H9 (cell line): ENCODE measurements at places on chromosomes 5 and 9.
A peak's percentile ranks its signal among the peaks of the same experiment; 100 is the strongest.

GRCh38 chr5:80109646-80110478, 74.7 kb downstream of the THBS4 start:
- peak; percentile 50 for DNase-seq

DNA sequence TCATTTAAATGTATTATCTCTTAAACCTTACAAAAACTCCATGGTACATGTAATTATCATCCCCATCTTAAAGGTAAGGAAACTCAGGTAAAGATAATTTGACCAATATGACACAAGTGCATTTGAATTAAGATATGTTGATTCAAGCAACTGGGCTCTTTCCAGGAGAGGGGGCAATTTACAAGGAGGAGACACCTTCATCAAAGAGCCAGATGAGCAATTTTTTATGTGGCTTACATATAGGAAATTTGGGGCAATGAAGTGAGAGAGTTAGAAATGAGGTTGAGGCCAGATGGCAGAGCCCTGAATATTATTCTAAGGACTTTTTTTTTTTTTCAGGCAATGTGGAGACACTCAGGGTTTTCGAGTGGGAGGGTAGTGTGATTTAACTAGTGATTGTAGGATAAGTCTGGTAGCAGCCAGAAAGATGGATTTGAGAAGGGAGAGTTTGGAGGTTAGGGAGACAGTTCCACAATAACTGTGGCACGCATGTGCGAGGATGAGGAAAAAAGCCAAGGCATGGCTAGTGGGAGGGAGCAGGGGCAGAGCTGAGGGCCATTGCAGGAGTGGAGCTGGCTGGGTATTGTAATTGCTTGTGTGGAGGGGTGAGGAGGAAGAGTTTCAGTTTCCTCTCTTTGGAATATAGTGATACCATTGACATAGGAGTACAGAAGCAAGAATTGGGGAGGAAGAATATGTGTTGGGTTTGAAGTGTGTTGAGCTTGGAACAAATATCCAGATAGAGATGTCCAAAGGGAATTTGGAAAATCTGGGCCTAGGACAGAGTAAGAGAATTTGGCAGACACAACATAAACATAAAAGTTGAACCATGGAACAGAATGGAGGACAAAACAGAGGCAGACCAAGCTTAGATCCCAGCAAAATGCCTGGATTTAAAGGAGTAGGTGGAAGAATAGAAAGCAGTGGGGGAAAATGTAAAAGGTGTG, 72.0 kb downstream of the ACTBL2 start:
- DNase-seq: no peak

DNA sequence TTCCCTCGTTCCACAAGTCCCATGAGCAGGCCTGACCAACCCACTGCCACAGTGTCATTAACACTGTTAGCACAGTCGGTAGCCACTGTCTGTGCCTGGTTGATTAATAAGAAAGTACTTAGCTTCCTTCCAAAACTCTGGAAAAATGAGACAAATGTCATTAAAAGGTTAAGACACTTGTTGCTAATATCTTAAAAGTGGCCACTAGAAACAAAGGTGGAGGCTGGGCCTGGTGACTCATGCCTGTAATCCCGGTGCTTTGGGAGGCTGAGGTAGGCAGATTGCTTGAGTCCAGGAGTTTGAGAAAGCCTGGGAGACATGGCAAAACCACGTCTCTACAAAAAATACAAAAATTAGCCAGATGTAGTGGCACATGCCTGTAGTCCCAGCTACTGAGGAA, 194.0 kb downstream of the PDZD2 start:
- no peak for DNase-seq

DNA sequence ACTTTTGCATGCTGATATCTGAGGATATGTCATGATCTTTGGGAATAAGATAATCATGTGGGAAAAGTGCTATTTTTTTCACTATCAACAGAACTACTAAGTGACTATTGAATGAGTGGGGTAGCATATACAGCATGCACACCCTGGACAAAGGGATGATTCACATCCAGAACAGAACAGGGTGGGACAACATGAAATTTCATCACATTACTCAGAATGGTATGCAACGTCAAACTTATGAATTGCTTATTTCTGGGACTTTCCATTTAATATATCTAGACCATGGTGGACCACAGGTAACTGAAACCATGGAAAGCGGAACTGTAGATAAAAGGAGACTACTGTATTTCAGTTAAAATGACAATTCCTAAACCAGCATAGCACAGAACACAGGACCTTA, 370.0 kb downstream of the HINT1 start:
- no peak for DNase-seq

- peak; percentile 88 for DNase-seq
These were observed 289.7 kb upstream of the SEMA6A start for GRCh38 chr5:116864157-116864837.

DNA sequence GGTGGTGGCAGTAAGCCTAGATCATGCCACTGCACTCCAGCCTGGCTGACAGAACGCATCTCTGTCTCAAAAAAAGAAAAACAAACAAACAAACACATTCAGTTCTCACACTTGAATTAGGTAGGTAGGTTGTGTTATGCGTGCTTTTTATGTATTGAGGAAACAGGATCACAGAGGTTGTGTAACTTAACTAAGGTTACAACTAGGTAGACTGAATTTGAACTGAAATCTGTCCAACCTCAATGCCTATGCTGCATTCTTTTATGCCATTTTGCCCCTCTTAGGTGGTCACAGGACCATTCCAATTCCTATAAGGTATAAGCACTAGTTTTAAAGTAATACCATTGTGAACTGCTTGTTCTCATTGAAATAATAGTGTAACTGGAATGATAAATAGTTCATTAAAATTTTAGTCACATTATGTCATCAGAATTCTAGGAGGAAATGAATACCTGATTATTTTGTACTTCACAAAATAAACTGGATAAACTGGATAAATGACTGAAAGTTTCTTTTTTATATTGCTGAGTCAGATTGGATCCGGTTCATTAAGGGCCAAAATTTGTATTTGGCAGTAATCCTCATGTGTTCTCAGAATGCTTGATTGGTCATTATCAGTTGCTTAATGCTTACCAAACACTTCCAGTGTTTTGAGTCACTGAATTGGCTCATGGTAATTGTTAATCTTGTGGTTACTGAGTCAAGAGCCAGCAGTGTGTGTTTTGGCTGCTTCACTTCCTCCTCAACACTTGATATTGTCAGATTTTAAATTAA, 7.1 kb downstream of the UBAP1 start:
- DNase-seq: no peak

DNA sequence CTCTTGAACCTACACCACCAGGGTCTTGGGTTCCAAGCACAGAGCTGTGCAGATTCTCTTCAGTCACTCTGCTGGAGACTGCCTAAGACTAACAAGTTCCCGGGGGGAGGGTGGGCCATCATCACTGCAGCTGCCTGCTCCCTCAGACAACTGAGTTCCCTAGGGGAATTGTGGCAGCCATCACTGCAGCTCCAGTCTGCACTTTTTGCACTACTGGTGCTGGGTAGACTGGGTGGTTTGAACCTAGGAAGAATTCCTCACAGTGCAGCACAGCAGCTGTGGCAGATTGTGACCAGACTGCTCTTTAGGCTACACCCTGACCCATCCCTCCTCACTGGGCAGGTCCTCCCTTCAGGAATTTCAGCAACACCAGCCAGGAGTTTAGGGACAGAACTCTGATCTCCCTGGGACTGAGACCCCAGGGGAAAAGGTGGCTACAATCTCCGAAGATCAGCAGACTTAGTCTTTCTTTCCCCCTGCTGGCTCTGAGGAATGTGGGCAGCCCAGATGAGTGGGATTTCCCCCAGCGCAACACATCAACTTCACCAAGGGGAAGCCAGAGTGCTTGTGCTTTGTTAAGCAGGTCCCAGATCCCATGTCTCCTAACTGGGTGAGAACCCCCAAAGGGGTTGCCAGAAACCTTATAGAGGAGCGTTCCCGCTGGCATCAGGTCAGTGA, 30.9 kb upstream of the RGMB start:
- DNase-seq: peak; percentile 39

DNA sequence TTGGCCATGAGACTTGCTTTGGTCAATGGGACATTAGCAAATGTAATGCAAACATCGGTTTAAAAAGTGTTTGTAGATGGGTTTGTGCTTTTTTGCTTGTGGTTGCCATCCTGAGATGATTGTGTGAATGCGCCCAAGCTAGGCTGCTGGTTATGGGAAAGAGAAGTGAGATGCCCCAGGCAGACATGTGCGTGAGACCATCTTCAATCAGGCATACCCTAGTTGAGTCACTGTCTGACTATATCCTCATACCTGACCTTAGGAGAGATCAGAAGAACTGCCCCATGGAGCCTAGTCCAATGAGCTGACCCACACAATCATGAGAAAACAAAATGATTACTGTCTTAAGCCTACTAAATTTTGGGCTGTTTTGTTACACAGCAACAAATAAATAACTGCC, 36.8 kb upstream of the ZNF608 start:
- DNase-seq: no peak

GRCh38 chr9:95991326-95991725, 115.8 kb downstream of the ERCC6L2 start:
- DNase-seq: no peak

- DNase-seq: no peak
These were observed 296.7 kb upstream of the MEF2C start for GRCh38 chr5:89179731-89180130.

GRCh38 chr5:133830281-133830680, 138.1 kb downstream of the C5orf15 start:
- no peak for DNase-seq

DNA sequence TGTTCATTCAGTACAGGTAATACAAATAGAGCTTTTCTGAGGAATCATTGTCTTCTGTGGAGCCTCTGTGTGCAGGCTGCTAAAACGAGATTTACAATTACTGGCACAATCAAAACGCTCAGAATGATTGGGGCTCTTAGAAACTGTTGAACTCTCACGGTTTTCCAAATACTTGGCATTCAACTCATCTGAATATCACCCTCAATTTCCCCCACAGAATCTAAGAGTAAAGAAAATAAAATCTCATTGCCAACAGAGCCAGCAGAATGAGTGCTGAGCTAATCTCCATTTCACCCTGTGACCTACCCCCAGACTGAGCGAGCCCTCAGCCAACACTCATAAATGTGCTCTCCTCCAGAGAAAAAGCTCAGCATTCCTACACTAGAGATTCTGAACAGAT, 35.3 kb upstream of the TMED7 start:
- DNase-seq: no peak

- no peak for DNase-seq
These were observed 110.9 kb upstream of the DMAC1 start for GRCh38 chr9:7910426-7911020.

DNA sequence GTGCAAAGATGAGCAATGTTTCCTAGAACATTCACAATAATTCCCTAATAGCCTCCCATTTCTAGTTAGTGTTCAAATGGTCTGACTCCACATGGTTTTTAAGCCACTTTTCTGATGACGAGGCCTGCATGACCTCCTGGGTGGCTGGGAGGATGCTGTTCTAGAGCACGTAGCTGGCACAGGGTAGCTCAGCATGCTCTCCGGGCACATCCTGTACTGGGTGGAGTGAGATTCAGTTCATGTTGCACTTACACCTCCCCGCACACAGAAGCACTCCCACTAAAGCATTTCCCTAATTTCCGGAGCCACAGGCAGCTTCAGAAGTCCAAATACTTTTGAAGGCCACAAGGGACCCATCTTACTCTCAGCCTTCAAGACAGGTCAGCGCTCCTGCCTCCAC, 159.8 kb upstream of the LHFPL2 start:
- DNase-seq: no peak

- DNase-seq: no peak
These were observed 62.8 kb upstream of the KLF9 start for GRCh38 chr9:70477146-70477745.

GRCh38 chr9:20788526-20789451, 104.7 kb downstream of the FOCAD start:
- no peak for DNase-seq

DNA sequence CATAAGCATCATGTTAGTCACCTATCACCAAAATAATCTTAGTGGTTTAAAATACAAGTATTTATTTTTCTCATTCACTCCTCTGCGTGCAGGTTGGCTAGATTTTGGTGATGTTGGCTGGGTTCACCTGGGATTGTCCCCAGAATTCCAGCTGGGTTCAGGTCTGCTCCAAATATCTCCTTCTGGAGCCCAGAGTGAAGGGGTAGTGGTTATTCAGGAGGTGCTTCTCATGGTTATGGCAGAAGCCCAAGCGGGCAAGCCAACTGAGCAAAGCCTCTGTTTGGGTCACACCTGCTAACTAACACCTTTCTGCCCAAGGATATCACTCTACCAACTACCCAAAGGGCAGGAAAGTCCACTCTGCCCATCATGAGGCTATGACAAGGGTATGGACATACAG, 4.7 kb upstream of the SLC25A46 start:
- DNase-seq: no peak

- no peak for DNase-seq
These were observed 408.8 kb upstream of the IRX1 start for GRCh38 chr5:3186736-3187405.

DNA sequence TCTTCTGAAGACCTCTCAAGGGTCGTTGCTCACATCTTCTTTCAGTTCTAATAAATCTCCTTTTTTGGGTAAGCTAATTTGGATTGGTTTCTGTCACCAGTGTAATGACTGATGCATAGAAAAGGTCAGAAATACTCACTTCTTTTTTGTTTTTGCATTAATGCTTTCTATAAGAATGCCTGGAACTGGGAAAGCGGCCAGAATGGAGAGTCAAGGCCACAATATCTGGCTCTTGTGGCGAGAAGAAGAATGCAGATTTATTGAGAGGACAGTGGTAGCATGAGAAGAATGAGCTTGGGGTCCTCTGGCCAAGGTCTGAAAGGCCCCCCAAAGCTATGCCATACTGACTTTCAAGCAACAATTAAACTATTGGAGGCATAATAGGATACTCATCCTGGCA, 88.0 kb upstream of the SLC12A2 start:
- no peak for DNase-seq
